HFFc6 (cell line): ENCODE measurements at places on chromosomes 6 and 20. TPM values are rescaled to one million over a fixed set of nuclear protein-coding genes. Genes with fewer than 3 reads are reported as not detected.

GRCh38 chr20:46920114-46920513, 25.5 kb downstream of the EYA2 start:
- no peak for DNase-seq

GRCh38 chr6:77361018-77361417, 102.3 kb downstream of the HTR1B start:
- DNase-seq = no peak

- no peak for DNase-seq
Measured at GRCh38 chr20:59077705-59078104, 35.1 kb upstream of the PRELID3B start.

GRCh38 chr6:16305246-16305725, 66.9 kb downstream of the GMPR start:
- DNase-seq = no peak

- peak; percentile 86 for DNase-seq
Measured at GRCh38 chr6:142760152-142760551, 184.8 kb downstream of the HIVEP2 start.

- no peak for DNase-seq
Measured at GRCh38 chr6:140736231-140736630, 1361.8 kb upstream of the CITED2 start.

GRCh38 chr6:47275640-47276039, 34.1 kb downstream of the TNFRSF21 start:
- DNase-seq = no peak

DNA sequence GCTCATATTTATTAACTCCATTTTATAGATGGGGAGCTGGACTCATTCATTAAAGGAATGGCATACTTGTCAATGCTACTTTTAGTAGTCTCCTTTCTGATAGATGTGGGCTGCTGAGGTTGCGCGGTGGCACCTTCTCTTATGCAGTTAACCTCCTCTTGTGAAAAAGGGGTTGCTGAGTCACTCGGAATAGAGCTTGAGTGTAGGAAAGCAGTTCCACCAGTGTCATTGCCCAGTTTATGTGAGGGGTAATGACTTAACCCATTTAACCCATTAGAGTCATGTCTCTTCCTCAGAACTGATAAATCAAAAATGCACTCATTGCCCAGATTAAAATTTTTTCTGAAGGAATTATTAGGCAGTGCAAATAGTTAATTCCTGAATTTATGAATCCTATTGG, 6.3 kb downstream of the MAPK14 start:
- peak; percentile 29 for DNase-seq

DNA sequence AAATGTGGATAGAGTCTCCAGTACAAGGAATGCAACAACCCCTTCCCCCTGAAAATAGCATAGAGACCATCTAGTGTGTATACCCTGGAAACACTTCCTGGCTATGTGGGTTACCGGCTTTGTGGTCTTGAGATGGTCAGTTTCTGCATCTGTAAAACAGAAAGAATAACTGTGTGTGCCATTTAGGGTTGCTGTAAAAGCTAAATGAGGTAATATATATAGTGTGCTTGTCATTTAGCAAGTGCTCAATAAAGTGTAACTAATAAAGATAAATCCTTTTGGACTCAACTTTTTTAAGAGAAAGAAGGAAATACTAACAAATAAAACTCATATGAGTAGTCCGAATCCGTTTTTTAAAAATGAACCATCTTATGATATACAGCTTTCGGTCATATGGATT, 109.1 kb downstream of the SOBP start:
- DNase-seq = no peak

DNA sequence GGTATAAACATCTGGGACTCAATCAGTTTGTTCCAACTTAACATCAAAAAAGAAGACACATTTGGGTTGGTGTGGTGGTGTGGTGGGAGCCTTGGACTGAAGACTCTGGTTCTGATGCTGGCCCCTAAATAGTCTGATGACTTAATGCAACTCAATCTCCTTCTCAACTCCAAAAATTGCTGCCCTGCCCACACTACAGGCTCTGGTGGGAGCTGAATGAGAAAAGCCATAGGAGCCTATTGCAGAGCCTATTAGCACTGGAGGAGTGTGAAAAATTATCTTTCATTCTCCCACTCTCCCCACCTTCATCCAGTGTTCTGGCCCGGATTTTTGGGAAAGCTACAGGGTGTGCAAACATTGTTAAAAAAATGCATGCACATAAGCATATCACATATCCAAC, 56.5 kb downstream of the DTNBP1 start:
- no peak for DNase-seq

GRCh38 chr20:32437391-32438074, 79.4 kb downstream of the ASXL1 start:
- no peak for DNase-seq

DNA sequence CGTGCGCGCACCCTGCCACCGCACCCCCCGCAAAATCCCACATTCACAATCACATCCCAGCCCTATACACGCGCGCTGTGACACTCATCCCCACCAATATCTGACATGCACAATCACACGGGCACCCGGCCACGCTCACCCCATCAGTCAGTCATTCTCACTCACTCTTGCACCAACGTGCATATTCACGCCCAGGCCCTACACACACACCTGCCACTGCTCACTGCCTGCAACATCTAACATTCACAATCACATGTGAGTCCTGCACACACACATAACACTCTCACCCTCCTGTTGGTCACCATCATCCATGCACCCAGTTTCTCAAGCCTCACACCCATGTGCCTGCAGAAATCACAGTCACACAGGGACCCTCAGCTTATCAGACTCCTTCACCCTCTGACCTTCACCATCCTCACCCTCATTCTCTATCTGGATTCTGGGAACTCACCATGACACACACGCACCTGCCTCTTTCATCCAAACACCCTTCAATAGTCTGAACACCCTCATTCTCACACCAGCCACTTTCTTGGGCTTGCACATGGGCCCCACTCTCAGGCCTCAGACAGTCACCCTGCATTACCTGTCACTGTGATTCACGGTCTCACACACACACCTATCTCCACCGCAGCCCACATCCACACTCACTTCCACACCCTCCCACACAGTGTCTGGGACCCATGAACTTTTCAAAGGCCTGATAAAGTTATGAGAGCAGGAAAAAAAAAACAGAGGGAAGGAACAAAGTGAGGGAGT, 748 bp upstream of the ATP9A start:
- DNase-seq = no peak

GRCh38 chr20:22962567-22963439, 72.3 kb upstream of the SSTR4 start:
- DNase-seq = no peak

GRCh38 chr6:44000164-44000842, 126.9 kb downstream of the MRPL14 start:
- no peak for DNase-seq

- no peak for DNase-seq
Measured at GRCh38 chr20:23461180-23461579, 8.5 kb upstream of the CST11 start.

GRCh38 chr6:35729722-35730121, 7.1 kb upstream of the ARMC12 start:
- DNase-seq = no peak

- DNase-seq = no peak
Measured at GRCh38 chr6:36120539-36120938, 9.8 kb upstream of the MAPK13 start.

The SEL1L2 gene
- not detected in 3 replicates for total RNA-seq

The C6orf47 gene
- 14.7 to 15.2 TPM (median 15.0 TPM) in 3 replicates for total RNA-seq

The SAMD3 gene
- 0.91 and 1.3 TPM in 2 replicates for total RNA-seq

The SAMD5 gene
- total RNA-seq = not detected in 3 replicates

The PAK5 gene
- not detected in 3 replicates for total RNA-seq

The HEY2 gene
- not detected in 3 replicates for total RNA-seq

The LST1 gene
- total RNA-seq = not detected in 3 replicates

The GJA1 gene
- total RNA-seq = 81.9 to 96.4 TPM (median 88.8 TPM) in 3 replicates

The BPIFB4 gene
- not detected in 3 replicates for total RNA-seq
